ENCODE measurements at places on chromosomes 5 and 9.

GRCh38 chr5:135350536-135350935 is 48.5 kb downstream of the MACROH2A1 start:
- no peak for DNase-seq

DNA sequence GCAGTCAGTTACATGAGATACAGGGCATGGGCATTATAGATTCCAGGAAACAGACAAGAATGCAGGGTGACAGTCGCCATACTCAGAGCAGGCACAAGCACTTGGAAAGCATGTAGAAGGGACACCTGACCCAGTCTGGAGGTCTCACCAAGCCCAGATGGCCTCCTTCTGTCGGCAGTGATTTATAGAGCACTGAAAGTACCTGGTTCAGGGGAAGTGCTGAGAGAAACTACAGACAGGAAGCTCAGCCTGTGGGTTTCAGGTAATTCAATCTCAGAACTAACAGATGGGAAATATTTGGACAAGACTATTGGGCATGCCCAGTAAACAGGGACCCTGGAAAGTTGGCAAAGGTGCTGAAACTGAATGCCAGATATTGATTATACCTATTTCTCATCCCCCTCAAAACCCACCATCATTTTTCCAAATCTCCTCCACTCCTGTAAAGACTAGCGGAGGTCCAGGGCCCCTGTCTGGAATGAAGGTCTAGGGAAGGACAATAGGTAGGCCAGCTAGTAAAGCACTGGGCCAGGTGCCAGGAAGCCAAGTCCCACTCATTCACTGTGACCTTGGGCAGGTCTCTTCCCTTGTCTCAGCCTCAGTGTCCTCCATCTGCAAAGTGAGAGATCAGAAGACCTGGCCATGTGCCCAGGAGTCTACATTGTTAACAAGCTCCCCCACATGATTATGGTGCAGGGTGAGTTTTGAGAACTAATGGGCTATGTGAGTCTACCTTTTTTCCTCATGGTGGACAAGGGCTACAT is 26.9 kb downstream of the KLHL3 start:
- peak; percentile 3 for DNase-seq

DNA sequence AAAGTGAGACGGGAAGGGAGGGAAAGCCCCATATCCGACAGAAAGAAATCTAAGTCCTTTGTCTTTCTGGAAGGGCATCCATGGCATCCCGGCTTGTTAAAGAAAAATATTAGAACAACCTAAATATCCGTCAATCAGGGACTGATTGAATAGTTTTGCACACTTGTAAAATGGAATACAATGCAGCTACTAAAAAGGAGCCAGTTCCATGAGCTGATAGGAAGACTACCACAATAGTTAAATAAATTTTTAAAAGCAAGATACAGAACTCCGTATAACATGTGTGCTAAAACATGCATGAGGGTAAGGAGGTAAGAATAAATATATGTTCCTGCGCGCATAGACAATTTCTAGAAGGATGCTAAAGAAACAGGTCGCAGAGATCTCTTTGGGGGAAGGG is 12.8 kb upstream of the GNPDA1 start:
- no peak for DNase-seq

- DNase-seq, result peak; percentile 59
These were observed 50.0 kb downstream of the TRIM32 start for GRCh38 chr9:116737152-116737546.

- DNase-seq, result no peak
These were observed 29.7 kb downstream of the WHRN start for GRCh38 chr9:114475412-114476135.

GRCh38 chr5:2266641-2267240 is 384.0 kb upstream of the IRX4 start:
- no peak for DNase-seq

GRCh38 chr5:89071101-89071940 is 188.3 kb upstream of the MEF2C start:
- no peak for DNase-seq

DNA sequence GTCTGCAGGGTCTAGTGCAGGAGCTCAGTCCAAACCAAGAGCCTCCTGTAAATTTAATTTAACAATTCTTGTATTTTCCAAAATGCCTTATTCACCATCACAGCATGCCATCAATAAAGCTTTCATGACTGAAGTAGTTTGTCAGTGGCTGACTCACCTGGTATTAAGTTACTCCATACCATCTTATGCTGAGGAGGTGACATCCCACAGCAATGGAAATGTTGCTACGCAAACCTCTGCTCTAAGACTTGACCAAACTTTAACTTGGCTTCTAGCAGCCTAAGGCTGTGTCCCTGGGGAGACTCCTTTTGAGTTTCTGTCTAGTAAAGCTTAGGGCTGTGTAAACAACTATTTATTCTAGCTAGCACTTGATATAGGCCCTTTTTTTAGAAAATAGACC is 1231.3 kb upstream of the CDH18 start:
- DNase-seq, result no peak
